SK-N-SH (cell line): ENCODE measurements at places on chromosomes 7 and 10. TPM values are rescaled to one million over a fixed set of nuclear protein-coding genes. Genes with fewer than 3 reads are reported as not detected.

POU6F2 gene
- polyA plus RNA-seq: under 0.01 TPM in 1 of 2 replicates, not detected in the other

NOLC1 gene
- 71.8 and 94.6 TPM in 2 replicates for polyA plus RNA-seq

PAPSS2 gene
- 50.0 and 55.0 TPM in 2 replicates for polyA plus RNA-seq

CFAP70 gene
- 0.74 and 1.9 TPM in 2 replicates for polyA plus RNA-seq

- DNase-seq: no peak
These were observed 127.5 kb downstream of the VPS50 start for GRCh38 chr7:93359520-93360198.

GRCh38 chr7:146926841-146927240 is 810.2 kb downstream of the CNTNAP2 start:
- no peak for DNase-seq
